ENCODE measurements at places on chromosomes 2 and 18. TPM values are rescaled to one million over a fixed set of nuclear protein-coding genes. Genes with fewer than 3 reads are reported as not detected.

GRCh38 chr2:133790711-133791110 lies 222.4 kb upstream of the NCKAP5 start:
- no peak for DNase-seq
- H3K4me3 ChIP-seq, result no peak overlapping the region
- no peaks in the 10 kb centered on the region for H3K36me3 ChIP-seq
- H3K27me3 ChIP-seq, result no peaks in the 10 kb centered on the region

- no peaks in the 10 kb centered on the region for H3K4me1 ChIP-seq
- no peak for DNase-seq
- H3K4me3 ChIP-seq, result no peak overlapping the region
- H3K36me3 ChIP-seq, result no peaks in the 10 kb centered on the region
- H3K27ac ChIP-seq, result no peak overlapping the region
Observed at GRCh38 chr2:96152304-96153161, 7.3 kb upstream of the DUSP2 start.

GRCh38 chr18:44543387-44543786 lies 137.3 kb upstream of the SETBP1 start:
- H3K27ac ChIP-seq, result no peak overlapping the region
- no peaks in the 10 kb centered on the region for H3K4me1 ChIP-seq
- no peak overlapping the region for H3K4me3 ChIP-seq
- no peak for DNase-seq
- H3K36me3 ChIP-seq, result no peaks in the 10 kb centered on the region

GRCh38 chr2:31997653-31998052 lies 13.2 kb downstream of the MEMO1 start:
- DNase-seq, result no peak
- no peak overlapping the region for H3K4me3 ChIP-seq
- H3K36me3 ChIP-seq, result no peaks in the 10 kb centered on the region
- H3K27me3 ChIP-seq, result no peaks in the 10 kb centered on the region

GRCh38 chr18:11757084-11757590 lies 68.1 kb downstream of the GNAL start:
- H3K27me3 ChIP-seq, result peaks cover 9% of the 10 kb centered on the region
- no peak overlapping the region for H3K27ac ChIP-seq
- H3K36me3 ChIP-seq, result no peaks in the 10 kb centered on the region
- DNase-seq, result no peak

DNA sequence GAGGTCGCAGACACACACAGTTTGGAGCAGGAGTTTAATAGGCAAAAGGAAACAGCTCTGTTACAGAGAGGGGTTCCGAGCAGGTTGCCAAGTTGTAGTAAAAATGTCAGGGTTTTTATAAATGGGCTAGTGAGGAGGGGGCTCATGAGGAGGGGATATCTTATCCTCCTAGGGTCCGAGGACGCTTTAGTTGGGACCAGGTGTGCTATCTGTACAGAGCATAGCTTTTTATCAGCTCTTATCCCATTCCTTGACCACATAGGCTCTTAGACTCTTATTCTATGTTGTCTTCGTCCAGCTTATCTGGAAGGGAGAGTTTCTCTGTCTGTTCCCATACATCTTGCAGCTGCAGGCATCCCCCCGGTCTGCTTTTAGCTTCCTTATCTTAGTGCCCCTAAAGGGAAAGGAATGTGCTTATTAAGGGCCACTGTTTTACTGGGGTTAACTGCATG lies 44.7 kb downstream of the PDK1 start:
- no peak overlapping the region for H3K4me3 ChIP-seq
- no peaks in the 10 kb centered on the region for H3K4me1 ChIP-seq
- no peak overlapping the region for H3K27ac ChIP-seq

DNA sequence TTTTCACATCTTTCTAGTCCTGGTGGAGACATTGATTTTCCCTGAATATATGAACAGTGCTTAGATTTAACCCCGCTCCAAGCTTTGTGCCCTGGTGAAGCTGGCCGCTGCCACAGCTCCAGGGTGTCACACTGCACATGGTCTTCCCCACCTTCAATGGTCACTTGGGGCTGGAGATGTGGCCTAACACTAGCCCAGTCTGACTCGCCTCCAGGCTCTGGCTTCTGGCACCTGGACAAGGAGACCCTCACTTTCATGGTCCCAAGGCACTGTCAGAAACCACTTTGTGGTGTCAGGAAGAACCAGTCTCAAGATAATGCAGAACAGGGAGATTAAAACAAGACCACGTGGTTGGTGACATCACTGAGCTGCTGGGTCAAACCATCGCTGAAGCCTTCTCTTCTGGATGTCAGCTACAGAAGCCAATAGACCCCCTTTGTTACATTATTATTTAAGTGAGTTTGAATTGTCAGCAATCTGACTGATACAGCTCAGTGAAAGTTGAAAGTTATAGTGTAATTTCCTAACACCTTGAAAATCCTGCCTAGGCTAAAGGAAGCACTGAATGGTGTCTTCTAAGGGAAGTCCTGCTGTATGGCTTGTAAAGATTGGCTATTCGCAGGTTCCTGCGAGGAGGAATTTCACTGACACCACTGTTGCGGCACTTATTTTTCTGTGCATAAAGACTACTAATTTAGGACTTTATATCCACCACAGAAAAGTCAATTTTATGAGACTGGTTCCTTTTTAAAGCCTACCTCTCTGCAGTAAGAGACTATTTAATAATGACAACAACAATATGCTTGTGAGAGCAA lies 55.0 kb upstream of the CTDP1 start:
- H3K4me1 ChIP-seq, result no peaks in the 10 kb centered on the region
- no peak for DNase-seq
- no peak overlapping the region for H3K4me3 ChIP-seq
- H3K36me3 ChIP-seq, result no peaks in the 10 kb centered on the region

- no peak overlapping the region for H3K4me3 ChIP-seq
- no peaks in the 10 kb centered on the region for H3K36me3 ChIP-seq
- no peaks in the 10 kb centered on the region for H3K27me3 ChIP-seq
- H3K27ac ChIP-seq, result peak overlapping the region; percentile 49
- peaks cover 34% of the 10 kb centered on the region for H3K4me1 ChIP-seq
Observed at GRCh38 chr2:39516347-39517101, 79.4 kb upstream of the MAP4K3 start.

GRCh38 chr18:56756966-56757365 lies 105.8 kb downstream of the WDR7 start:
- peak; percentile 7 for DNase-seq
- H3K4me1 ChIP-seq, result no peaks in the 10 kb centered on the region
- H3K27ac ChIP-seq, result no peak overlapping the region
- no peaks in the 10 kb centered on the region for H3K27me3 ChIP-seq
- H3K36me3 ChIP-seq, result no peaks in the 10 kb centered on the region

The IL1B gene
- total RNA-seq, result not detected

The EML6 gene
- total RNA-seq, result 2.7 TPM

The FAM168B gene
- total RNA-seq, result 147 TPM

The MAP3K19 gene
- total RNA-seq, result not detected

The DNAH7 gene
- total RNA-seq, result 0.05 TPM
